ENCODE measurements at places on chromosomes 13 and 19.
A peak's percentile ranks its signal among the peaks of the same experiment; 100 is the strongest.

DNA sequence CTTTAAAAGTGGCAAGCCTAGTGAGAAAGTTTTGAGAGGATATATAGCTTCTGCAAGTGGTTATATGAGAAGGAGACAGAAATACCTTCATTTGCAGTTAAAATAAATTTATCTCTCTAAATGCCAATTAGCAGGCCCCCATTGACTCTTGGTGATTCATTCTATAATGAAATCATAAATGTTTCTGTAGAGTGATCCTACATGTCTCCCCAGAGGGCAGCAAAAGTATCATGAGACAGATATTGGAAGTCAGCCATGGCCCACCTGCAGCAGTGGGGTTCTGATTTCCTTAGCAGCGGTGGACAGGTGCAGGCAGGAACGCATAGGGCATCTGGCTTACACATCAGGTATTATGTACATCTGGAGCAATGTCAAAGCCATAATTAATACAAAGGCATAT is 385.4 kb upstream of the SLC10A2 start:
- DNase-seq = no peak

- DNase-seq = no peak
Observed at GRCh38 chr19:1672038-1672768, 19.8 kb upstream of the TCF3 start.

- DNase-seq = no peak
Observed at GRCh38 chr13:110331362-110331761, 24.3 kb downstream of the COL4A2 start.

DNA sequence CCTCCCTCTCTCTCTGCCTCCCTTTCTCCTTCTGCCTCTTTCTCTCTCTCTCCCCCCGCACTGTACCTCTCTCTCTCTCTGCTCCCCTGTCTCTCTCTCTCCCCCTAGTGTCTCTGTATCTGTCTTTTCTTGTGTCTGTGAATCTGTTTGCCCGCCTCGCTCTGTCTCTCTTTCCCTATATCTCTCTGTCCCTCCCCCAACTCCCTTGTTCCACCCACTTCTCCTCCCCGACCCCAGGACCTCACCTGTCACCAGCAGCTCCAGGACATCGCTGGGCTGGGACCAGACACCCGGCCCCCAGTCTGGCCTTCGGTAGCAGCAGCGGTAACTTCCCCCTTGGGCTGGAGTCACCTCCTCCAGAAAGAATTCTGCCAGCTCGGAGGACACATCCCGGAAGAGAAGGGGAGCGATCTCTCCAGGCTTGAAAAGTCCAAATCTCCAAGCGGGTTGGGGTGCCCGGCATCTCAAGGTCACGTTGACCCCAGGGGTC is 3.9 kb downstream of the OSCAR start:
- DNase-seq = peak; percentile 68

- no peak for DNase-seq
Observed at GRCh38 chr13:111859354-111860230, 207.4 kb upstream of the SOX1 start.

DNA sequence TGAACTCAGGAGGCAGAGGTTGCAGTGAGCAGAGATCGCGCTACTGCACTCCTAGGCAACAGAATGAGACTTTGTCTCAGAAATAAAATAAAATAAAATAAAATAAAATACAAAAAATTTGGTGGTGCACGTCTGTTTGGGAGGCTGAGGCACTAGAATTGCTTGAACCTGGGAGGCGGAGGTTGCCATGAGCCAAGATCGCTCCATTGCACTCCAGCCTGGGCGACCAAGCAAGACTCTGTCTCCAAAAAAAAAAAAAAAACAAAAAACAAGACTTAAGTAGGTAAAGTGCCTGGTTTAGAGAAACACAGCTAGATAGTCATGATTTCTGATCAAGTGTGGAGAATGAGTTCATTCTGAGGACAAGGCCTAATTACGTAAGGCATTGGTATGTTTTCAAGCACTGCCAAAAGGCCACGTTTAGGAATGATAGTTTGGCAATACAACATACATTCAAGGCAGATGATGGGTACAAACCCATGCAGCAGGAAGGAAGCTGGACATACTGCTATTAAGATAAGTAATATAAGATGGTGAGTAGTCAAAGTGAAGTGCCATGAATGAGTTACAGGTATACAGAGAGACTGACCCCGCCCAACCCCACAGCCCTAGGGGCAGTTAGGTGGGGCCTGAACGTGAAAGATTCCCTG is 4.8 kb upstream of the UCHL3 start:
- peak; percentile 11 for DNase-seq

- DNase-seq = peak; percentile 63
Observed at GRCh38 chr19:3544742-3545668, 6.0 kb downstream of the TEKTIP1 start.

GRCh38 chr13:109869312-109870237 is 83.2 kb upstream of the IRS2 start:
- DNase-seq = peak; percentile 87

DNA sequence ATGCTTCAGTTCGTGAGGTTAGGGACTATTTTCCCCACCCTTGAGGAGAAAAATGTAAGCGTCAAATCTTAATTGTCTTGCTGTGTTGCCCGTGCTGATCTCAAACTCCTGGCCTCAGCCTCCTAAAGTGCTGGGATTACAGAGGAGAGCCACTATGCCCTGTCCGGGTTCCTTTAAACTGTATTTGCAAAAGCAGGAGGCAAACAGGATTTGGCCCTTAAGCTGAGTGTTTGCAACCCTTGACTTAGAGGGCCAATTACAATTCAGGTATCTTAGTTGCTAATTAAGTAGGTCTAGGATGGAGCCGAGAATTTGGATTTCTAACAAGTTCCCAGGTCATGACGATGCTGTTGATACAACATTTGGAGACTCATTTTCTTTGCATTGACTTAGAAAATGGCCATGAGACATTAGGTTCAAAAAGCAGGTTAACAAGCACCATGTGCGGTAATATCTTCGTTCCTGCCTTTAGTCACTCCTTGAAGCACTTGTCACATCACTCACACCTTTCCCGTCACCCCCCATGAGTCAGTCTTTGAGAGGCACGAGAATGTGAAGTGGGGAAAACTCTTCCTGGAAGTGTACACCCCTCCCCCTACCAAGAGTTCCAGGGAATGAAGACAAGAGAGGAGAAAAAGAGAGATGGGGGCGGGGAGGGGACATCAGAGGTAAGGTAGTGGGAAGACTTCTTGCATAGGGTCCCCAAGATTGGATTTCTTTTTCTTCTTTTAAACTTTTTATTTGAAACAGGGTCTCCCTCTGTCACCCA is 2.6 kb downstream of the NAPSA start:
- DNase-seq = no peak

DNA sequence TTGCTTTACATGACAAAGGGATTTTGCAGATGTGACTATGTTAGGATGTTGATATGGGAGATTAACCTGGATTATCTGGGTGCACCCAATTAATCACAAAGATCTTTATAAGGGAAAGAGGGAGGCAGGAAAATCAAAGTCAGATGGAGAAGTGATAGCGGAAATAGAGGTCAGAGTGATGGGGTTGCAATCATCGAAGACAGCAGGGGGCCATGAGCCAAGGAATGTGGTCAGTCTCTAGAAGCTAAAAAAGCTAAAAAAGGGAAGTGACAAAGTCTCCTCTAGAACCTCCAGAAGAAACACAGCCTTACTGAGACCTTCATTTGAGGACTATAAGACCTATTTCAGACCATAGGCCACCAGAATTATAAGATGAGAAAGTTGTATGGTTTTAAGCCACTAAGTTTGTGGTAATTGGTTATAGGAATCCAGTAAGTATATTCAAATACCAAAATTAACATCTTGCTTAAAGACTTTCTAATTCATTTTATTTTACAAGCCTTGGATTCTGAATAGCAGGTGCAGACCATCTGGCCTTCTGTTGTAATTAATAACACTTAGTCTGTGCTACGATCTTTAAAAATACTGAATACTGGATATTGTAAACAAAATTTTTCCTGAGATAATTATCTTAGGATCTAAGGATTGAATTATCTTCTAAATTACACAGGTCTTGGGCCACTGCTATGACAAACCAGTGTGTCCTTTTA is 493.4 kb upstream of the PCDH20 start:
- DNase-seq = no peak

- no peak for DNase-seq
Observed at GRCh38 chr13:79155883-79156282, 250.2 kb downstream of the RBM26 start.

GRCh38 chr19:17902701-17903100 is 30.1 kb upstream of the CCDC124 start:
- no peak for DNase-seq

GRCh38 chr13:38204556-38204955 is 145.1 kb upstream of the UFM1 start:
- DNase-seq = no peak

GRCh38 chr19:15181394-15181793 is 19.4 kb downstream of the NOTCH3 start:
- no peak for DNase-seq

DNA sequence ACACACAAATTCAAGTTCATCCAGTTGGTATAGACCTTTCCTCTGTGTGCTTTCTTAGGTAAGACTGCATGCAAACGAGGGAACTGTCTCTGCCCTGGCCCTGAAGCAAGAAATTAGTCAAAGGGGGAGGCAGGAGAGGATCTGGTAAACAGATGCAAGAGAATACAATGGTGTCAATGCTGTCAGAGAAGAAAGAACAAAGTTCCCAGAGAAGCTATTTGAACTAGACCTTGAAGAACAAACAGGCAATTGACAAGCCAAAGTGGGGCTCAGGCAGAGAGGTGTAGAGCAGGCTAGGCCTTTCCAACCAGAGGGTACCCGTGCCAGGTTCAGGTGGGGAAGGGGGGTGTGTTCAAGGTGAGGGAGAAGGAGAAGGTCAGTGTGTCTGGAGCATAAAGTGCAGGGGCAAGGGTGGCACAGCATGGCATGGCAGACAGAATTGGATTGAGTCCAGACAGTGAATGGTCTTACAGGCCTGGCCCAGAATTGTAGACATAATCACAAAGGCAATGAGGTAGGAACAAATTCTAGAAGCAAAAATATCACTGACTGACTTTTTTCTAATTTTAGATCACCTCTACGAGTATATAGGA is 95.0 kb upstream of the STARD13 start:
- no peak for DNase-seq

- DNase-seq = no peak
Observed at GRCh38 chr13:40969169-40969901, 49.8 kb downstream of the ELF1 start.

GRCh38 chr19:33168528-33168927 is 25.6 kb upstream of the LRP3 start:
- no peak for DNase-seq

DNA sequence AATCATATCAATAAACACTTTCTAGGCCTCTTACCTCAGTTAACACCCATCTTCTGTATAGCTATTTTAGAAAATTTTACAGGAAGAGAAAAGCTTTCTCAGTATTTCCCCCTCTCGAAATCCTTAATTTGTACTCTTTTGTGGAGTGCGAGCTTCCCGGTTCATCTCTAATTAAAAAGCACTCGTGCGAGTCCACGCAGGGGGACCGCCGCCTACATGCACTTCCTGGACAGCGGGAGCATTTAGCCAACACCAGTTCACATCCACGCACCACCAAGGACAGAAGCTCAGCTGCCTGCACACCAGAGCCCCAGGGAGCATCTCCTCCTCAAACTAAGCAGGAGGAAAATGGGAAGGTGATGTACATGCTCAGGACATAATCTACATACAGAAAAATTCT is 60.0 kb downstream of the RASA3 start:
- no peak for DNase-seq

- no peak for DNase-seq
Observed at GRCh38 chr19:44876930-44877535, 14.0 kb upstream of the TOMM40 start.

DNA sequence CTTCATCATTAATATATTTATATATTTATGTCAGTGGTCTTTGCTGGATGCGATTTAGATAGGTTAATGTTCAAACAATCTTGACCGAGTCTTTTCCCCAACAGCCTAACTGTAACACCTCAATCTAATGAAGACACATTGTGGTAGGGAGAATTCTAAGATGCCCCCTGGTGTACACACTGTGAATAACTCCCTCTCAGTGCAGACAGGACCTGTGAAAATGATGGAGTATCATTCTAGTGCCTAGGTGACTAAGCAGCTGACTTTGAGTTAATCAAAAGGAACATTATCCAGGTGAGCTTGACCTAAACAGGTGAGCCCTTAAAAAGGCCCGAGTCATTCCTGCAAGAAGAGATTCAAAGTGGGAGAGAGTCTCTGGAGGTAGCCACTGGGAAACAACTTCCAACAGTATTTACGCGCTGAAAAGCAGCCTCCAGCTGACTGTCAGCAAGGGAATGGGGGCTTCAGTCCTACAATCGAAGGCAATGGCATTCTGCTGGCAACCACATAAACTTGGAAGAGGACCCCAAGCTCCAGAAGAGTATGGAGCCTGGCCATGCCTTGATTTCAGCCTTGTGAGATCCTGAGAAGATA is 28.0 kb upstream of the KBTBD7 start:
- DNase-seq = peak; percentile 48

- no peak for DNase-seq
Observed at GRCh38 chr13:97544031-97544765, 110.2 kb downstream of the RAP2A start.

DNA sequence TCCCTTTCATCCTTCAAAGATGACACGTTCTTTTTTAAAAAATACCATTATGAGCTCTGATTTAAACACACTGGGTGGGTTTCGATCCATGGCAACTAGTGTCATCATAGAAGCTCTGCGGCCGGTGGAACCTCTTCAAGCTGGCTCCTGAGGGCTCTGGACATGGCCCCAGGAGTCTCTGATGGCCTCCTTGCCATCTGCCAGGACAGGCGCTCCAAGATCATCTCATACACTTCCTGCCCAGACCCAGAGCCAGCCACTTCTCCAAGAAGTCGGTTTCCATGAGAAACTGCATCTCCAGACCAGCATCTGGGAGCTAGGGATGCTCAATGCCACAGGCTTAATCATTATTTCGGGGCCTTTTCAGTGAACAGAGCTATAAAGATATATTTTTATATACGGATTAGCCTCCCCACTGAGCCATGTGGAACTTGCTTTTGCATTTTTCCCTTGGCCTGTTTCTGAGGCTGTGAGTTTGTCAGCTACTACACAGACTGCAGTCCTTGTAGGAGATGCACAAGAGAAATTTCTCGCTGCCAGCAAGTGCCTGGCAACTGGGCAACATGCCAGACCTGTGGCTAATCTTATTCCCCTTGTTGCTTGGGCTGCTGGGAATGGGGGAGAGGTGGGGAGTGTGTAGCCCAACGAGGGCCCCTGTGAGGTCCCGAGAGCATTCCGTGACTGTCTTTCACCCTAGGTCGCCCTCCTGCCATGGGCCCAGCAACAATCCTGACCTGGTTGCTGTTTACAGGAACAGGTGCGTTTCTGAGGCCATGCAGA is 15.9 kb downstream of the SUGP1 start:
- no peak for DNase-seq

All from A549 (cell line).